Activated CD4-positive, alpha-beta memory T cell treated with anti-CD3 and anti-CD28 coated beads, Interleukin-2, amount 10 ng/mL, durations not matched to agents 7 days and 5 days (primary cell): ENCODE measurements at places on chromosomes 6 and 20.

DNA sequence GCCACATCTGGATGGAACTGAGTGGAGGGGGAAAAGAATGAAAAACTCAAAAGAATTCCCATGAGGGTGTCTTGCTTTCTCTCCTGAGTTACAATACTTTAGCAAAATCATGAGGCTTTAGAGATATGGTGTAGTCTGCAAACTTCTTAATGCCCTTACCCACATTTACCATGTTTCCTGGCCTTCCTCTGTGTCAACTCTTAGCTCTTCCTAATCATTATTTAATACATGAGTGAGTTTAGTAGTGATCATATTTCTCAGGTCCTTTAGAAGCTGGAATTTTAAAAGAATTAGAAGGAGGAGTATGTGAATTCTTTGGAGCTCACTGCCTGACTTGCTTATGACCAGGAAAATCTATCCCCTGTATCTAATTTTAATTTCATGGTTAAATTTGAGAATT is 39.0 kb downstream of the STX11 start:
- H3K36me3 ChIP-seq = peaks cover 55% of the 10 kb centered on the region
- no peak overlapping the region for H3K27ac ChIP-seq
- no peaks in the 10 kb centered on the region for H3K27me3 ChIP-seq
- DNase-seq = no peak

GRCh38 chr6:104682722-104683643 is 176.7 kb downstream of the HACE1 start:
- no peak overlapping the region for H3K4me3 ChIP-seq
- H3K36me3 ChIP-seq = no peaks in the 10 kb centered on the region
- peaks cover 15% of the 10 kb centered on the region for H3K4me1 ChIP-seq
- DNase-seq = peak; percentile 76
- no peak overlapping the region for H3K27ac ChIP-seq

DNA sequence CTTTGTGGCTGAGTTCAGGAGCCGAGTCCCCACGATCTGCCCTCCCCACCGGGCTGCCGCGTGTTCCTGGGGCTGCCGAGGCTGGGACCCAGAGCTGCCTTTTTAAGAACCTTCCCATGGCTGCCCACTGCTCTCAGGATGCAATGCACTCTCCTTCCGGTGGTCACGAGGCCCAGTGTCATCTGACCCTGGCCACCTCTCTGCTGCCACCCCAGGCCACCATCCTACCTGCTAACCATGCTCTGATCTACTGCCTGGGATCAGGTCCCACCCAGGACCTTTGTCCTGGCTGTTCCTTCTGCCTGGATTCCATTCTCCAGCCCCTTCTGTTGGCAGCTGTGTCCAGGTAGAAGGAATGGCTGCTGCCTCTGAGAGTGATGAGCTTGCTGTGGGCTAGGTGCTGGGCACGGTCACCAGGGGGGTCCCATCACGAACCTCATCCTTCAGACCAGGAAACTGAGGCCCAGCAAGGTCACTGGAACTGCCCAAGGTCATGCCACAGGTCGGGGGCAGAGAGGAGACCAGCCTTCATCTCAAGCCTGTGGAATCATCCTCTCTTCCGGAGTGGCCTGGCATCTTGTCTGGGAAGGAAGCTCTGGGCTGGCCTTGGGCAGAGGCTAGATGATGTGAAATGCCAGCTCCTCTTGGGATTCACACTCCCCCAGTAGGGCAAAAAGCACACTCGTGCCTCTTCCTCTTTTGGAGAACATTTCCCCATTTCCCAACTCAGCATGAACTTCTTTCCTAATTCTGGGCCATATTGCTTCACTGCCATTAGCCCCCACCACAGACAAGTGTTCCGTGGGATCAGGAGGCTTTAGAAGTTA is 20.5 kb downstream of the PCK1 start:
- H3K27ac ChIP-seq = no peak overlapping the region
- no peak overlapping the region for H3K4me3 ChIP-seq
- peaks cover 44% of the 10 kb centered on the region for H3K27me3 ChIP-seq
- H3K36me3 ChIP-seq = no peaks in the 10 kb centered on the region
- H3K4me1 ChIP-seq = no peaks in the 10 kb centered on the region
- DNase-seq = no peak

- H3K27me3 ChIP-seq = no peaks in the 10 kb centered on the region
- no peak overlapping the region for H3K4me3 ChIP-seq
- no peaks in the 10 kb centered on the region for H3K4me1 ChIP-seq
- H3K36me3 ChIP-seq = no peaks in the 10 kb centered on the region
Observed at GRCh38 chr20:43028470-43028869, 161.2 kb downstream of the PTPRT start.

GRCh38 chr20:37925265-37926165 is 22.6 kb downstream of the VSTM2L start:
- peaks cover 6% of the 10 kb centered on the region for H3K27me3 ChIP-seq
- DNase-seq = no peak
- H3K36me3 ChIP-seq = no peaks in the 10 kb centered on the region
- no peak overlapping the region for H3K4me3 ChIP-seq
- peaks cover 13% of the 10 kb centered on the region for H3K4me1 ChIP-seq

DNA sequence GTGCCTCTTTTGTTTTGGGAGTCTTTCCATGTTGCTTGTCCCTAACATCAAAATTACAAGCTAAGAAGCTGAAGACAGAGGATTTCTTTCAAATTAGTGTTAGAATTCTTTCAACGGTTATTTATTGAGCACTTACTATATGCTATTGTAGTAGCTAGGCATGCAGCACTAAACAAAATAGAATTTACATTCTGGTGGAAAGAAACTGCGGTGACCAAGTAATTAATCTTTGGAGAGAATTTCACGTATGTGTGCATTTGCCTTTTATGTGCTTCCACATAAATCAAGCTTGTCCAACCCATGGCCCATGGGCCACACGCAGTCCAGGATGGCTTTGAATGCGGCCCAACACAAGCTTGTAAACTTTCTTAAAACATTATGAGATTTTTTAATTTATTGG is 33.0 kb upstream of the DUSP22 start:
- H3K27ac ChIP-seq = peak overlapping the region; percentile 30
- H3K27me3 ChIP-seq = no peaks in the 10 kb centered on the region
- peaks cover 33% of the 10 kb centered on the region for H3K4me1 ChIP-seq
- DNase-seq = no peak

DNA sequence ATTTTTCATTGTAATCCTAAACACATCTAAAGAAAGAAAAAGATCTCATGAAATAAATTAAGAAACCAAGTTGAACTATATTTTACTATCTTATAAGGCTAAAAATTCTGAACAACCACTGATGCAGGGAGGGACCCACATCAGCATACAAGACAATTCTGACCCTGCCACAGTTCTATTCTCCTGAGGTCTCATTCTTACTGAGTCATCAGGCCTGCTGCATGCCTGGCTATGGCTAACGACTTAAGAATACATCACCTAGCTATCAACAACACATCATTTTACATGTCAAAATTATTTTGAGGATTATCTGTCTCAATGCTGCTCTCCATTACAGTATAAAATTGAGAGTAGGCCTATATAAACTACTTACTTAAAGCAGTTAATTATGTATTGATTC is 52.9 kb downstream of the FBXL4 start:
- no peak overlapping the region for H3K27ac ChIP-seq
- H3K27me3 ChIP-seq = no peaks in the 10 kb centered on the region
- peaks cover 4% of the 10 kb centered on the region for H3K4me1 ChIP-seq
- no peak overlapping the region for H3K4me3 ChIP-seq

DNA sequence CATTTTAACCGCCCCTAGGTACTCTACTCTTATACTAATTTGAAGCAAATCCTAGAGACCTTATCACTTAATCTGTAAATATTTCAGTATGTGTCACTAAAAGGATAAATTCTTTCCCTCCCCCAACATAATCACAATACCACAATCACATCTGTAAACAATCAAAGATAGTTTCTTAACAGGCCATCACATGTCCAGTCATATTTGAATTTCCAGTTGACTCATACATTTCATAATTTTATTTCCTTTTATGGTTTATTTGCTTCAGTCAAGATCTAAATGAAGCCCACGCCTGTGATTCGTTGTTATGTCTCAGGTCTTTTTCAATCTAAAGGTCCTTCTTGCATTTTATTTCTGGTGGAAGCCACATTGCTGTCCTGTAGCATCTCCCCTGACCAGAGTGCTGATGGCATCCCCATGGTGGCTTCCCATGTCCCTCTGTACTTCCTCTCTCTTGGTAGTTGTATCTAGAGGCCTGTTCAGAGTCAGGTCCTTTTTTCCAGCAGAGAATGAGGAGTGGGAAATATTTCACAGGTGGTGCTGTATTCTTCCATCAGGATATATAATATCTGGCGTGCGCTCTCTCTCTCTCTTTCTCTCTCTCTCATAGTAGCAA is 128.6 kb upstream of the SLC22A23 start:
- peaks cover 34% of the 10 kb centered on the region for H3K27me3 ChIP-seq
- H3K36me3 ChIP-seq = no peaks in the 10 kb centered on the region
- H3K4me3 ChIP-seq = no peak overlapping the region
- no peak overlapping the region for H3K27ac ChIP-seq
- peaks cover 2% of the 10 kb centered on the region for H3K4me1 ChIP-seq

DNA sequence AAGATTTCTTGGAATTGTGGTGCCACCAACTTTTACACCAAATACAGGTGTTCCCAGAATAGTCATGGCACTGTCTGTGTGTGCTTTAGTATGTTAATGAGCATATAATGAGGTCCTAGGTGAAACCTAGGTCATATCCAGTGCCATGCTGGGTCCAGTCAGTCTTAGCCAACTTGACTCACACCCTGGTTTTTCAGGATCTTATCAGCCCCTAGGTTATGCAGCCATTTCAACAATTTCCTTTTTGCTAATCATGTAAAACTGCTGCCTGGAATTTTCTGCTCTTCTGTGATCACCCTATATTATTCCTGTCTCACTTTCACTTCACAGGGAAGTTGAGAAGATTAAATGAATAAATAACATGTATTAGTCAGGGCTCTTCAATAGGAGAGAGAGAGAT is 23.7 kb downstream of the SDHAF4 start:
- no peak for DNase-seq
- no peaks in the 10 kb centered on the region for H3K27me3 ChIP-seq
- no peak overlapping the region for H3K4me3 ChIP-seq
- peaks cover 9% of the 10 kb centered on the region for H3K4me1 ChIP-seq
- H3K27ac ChIP-seq = no peak overlapping the region

- no peaks in the 10 kb centered on the region for H3K36me3 ChIP-seq
- no peak for DNase-seq
- no peaks in the 10 kb centered on the region for H3K27me3 ChIP-seq
- H3K4me3 ChIP-seq = no peak overlapping the region
- H3K4me1 ChIP-seq = no peaks in the 10 kb centered on the region
Observed at GRCh38 chr20:24487648-24488047, 18.2 kb downstream of the SYNDIG1 start.

DNA sequence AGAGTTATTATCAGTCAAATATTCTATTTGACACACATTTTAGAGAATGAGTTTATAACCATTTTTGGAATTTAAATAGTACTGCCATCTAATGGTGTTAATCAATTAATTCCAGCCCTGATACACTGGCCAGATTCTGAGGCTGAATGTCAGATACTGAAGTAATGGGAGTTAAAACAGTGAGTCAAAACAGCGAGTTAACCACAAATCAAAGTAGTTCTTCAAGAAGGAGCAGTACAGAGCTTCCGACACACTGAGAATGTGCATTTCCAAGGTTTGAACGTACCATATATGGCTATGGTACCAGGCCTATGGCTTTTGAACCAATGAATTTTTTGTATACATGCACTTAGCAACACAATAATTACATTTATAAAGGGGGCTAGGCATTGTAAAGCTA is 11.3 kb upstream of the CEP43 start:
- no peak overlapping the region for H3K4me3 ChIP-seq
- H3K27me3 ChIP-seq = no peaks in the 10 kb centered on the region
- H3K27ac ChIP-seq = no peak overlapping the region
- H3K36me3 ChIP-seq = peaks cover 40% of the 10 kb centered on the region

DNA sequence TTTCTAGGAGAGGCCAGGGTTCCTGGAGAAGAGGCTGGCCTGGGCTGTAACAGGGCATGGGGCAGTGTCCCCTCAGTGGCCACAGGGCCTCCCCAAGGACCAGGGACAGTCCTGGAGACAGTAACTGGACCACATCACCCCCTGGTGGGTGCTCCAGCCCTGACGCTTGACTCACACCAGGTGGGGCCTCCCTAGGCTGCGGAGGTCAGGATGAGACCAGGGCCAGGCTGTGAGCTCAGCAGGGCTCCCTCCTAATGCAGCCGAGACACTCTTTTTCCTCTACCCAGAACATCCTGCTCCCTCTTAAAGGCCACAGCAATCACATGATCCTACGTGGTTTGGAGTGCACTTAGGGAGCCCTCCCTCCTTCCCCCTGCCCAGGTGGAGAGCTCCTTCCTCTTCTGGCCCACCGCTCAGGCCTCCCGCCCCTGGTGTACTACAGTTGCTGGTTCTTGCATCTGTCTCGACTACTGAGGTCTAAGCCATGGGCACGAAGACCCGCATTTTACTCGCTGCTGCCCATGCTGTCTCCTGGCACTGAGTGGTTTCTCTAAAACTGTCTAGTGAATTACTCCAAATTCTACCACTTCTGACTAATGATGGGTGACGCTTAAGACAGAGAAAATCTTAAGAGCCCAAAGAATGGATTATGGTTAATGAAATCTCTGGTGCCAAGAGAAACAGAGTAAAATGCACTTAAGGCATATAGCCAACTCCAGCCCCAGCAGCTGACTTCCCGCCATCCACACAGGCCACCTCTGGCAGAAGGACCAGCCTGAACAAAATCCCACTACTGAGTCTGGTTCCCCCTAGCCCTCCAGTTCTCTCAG is 166.1 kb upstream of the CST7 start:
- H3K27ac ChIP-seq = no peak overlapping the region
- no peak for DNase-seq
- H3K36me3 ChIP-seq = no peaks in the 10 kb centered on the region
- H3K4me1 ChIP-seq = peaks cover 6% of the 10 kb centered on the region
- peaks cover 7% of the 10 kb centered on the region for H3K27me3 ChIP-seq
- H3K4me3 ChIP-seq = no peak overlapping the region

DNA sequence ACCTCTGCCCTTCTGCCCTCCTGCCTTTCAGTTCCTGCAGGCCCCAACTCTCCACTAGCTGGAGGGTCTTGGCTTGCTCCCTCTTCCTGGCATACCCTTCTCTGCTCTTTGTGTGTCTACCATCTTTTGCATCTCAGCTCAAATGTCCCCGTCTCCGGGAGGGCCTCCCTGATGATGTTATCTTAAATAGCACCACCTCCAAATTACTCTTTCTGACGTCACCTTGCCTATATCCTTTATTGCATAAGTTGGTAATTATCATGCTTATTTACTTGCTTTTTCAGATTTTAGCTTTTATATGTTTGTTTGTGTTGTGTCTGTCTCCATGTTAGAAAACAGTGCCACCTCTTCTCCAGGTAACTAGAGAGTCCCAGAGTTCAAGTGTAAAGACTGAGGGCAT is 36.0 kb upstream of the FYN start:
- no peaks in the 10 kb centered on the region for H3K27me3 ChIP-seq
- no peak for DNase-seq
- no peak overlapping the region for H3K27ac ChIP-seq
- H3K4me3 ChIP-seq = no peak overlapping the region

GRCh38 chr6:25369433-25370177 is 90.4 kb downstream of the CARMIL1 start:
- H3K36me3 ChIP-seq = peaks cover 10% of the 10 kb centered on the region
- peak overlapping the region; percentile 5 for H3K4me3 ChIP-seq
- no peak for DNase-seq
- no peak overlapping the region for H3K27ac ChIP-seq
- no peaks in the 10 kb centered on the region for H3K27me3 ChIP-seq

GRCh38 chr6:7728855-7729590 is 3.1 kb downstream of the BMP6 start:
- peaks cover 74% of the 10 kb centered on the region for H3K27me3 ChIP-seq
- peaks cover 21% of the 10 kb centered on the region for H3K4me1 ChIP-seq
- no peak overlapping the region for H3K4me3 ChIP-seq
- no peak overlapping the region for H3K27ac ChIP-seq
- DNase-seq = no peak

- H3K27me3 ChIP-seq = no peaks in the 10 kb centered on the region
- H3K36me3 ChIP-seq = peaks cover 46% of the 10 kb centered on the region
- DNase-seq = no peak
- H3K4me3 ChIP-seq = no peak overlapping the region
Observed at GRCh38 chr20:35042268-35042667, 50.3 kb downstream of the TRPC4AP start.
